ENCODE measurements at places on chromosomes 6 and 20.

DNA sequence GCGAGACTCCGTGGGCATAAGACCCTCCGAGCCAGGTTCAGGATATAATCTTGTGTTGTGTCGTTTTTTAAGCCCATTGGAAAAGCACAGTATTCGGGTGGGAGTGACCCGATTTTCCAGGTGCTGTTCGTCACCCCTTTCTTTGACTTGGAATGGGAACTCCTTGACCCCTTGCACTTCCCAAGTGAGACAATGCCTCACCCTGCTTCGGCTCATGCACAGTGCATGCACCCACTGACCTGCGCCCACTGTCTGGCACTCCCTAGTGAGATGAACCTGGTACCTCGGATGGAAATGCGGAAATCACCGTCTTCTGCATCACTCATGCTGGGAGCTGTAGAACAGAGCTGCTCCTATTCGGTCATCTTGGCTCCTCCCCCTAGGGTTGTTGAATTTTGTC lies 307.7 kb upstream of the DEFB115 start:
- DNase-seq = no peak

- no peak for DNase-seq
Observed at GRCh38 chr20:58021481-58021880, 207.0 kb downstream of the ANKRD60 start.

DNA sequence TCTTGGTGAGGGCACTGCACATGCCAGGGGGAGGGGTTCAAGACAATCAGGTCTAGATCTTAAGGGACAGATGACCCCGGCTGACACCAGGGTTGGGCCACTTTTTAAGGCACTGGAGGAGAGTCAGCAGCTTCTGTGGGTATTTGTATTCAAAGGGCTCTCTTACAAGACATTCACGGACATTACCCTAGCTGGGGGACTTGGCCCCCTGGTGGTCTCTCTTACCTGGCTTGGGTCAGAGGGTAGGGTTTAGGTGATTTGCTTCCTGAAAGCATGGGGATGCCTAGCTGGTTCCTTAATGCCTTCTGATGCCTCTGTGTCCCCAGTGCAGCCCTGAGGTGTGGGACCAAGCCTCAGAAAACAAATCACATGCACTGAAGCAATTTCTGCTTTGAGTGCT lies 354.7 kb downstream of the CDC5L start:
- no peak for DNase-seq

DNA sequence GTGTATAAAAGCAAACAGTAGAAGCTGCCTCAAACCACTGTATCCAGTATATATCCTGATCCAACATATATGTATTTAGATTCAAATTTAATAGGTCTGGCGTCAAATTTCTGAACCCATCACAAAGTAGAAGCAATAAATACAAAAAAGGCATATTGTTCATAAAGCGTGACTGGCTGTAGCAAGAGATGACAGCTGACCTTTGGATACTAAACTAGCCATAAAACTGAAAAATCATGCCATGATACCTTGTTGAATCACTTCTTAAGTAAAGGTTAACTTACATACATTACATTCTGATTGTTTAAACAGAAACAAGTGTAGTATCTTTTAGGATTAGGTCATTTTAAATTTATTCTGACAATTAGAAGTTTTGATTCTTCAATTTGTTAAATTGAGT lies 372.0 kb upstream of the FLRT3 start:
- DNase-seq = no peak

DNA sequence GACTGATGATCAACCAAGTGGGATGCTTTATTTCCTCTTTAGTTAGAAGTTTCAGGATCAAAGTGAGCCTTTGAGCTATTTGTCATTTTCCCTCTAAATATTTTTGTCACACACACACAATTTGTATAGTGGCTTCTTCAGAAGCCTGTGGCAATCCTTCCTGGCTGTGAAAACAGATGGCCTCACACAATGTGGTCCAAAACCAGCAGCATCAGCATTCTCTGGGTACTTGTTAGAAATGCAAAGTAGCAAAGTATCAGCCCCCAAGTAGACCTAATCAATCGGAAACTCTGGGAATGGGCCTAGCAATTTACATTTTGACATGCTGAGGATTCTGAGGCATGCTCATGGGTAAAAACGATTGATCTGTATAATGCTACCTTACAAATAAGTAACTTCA lies 115.9 kb downstream of the PAX1 start:
- DNase-seq = no peak

DNA sequence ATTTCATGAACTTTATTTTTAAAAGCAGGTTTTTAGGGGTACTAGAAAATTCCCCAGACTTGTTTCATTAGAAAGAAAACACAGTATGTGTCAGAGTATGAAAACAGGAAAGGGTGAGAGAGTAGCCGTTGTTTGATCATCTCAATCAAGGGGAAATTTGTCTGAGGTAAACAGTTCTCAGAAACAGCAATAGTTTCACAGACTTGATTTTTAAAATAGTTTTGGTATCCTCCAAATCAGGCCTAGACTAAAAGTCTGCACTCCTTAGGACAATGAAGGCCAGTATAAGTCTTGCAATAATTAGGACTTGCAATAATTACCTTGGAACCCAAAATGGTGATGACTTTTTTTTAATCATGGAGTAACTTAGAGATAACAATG lies 176.6 kb upstream of the TAB2 start:
- peak; percentile 32 for DNase-seq

- DNase-seq = no peak
Observed at GRCh38 chr6:96015518-96016333, at the start of gene FUT9. Gene FUT9, plus strand, starts transcription at chr6:96015974. Its CDS starts 187,182 bp downstream, at chr6:96203156.

GRCh38 chr6:129621252-129621651 lies 88.7 kb downstream of the ARHGAP18 start:
- DNase-seq = no peak

GRCh38 chr20:36883977-36884535 lies 8.1 kb downstream of the TLDC2 start:
- no peak for DNase-seq
